ENCODE measurements at places on chromosomes 11 and 22. TPM values are rescaled to one million over a fixed set of nuclear protein-coding genes. Genes with fewer than 3 reads are reported as not detected.

Gene OR5M8
- not detected for total RNA-seq

Gene B3GAT1
- not detected for total RNA-seq

Gene P2RY2
- total RNA-seq = 2.5 TPM

Gene APOBEC3A
- not detected for total RNA-seq

Gene OR51E1
- not detected for total RNA-seq

Gene BTG4
- total RNA-seq = not detected

Gene RGL4
- not detected for total RNA-seq

Gene OR8D4
- 0.32 TPM for total RNA-seq
